ENCODE measurements at places on chromosomes 16 and 17.

DNA sequence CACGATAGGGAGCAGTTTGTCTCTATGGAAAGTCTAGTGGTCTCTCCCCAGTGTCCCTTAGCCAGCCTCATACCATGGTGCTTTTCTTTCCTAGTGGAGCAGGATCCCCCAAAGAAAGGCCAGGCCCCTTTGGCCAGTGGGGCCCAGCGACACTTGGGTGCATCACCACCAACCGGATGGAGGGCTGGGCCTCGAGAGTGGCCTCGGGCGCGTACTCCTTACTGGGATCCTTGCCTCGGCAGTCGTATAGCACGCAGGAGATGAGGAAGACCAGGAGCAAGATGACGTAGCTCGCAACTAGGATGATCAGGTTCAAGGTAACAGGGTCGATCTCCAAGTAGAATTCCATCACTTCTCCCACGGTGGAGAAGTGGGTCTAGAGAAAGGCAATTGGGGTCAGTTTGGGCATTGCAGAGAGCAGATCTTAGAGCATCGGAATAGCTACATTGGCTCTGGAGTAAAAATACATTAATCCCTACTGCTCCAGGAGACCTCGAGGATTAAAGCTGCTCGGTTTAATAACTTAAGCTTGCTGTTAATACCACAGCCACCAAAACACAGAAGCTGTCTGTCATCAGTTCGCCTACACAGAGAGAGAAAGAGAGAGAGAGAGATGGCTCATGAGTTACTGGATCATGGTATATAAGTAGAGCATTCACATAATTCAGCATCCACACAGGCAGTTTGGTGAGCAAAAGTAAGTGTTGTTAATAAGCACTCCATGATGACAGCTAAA lies at the start of gene SMIM36:
Gene SMIM36 (minus strand): TSS at position 467 of the 736 bp plus-strand sequence.
- no peak for DNase-seq

- peak; percentile 75 for DNase-seq
Observed at GRCh38 chr16:79163691-79164387, 436.7 kb downstream of the MAF start.

GRCh38 chr16:47043200-47043599 lies 69.7 kb upstream of the DNAJA2 start:
- DNase-seq = no peak

GRCh38 chr16:81524382-81524781 lies 79.8 kb downstream of the CMIP start:
- DNase-seq = no peak

DNA sequence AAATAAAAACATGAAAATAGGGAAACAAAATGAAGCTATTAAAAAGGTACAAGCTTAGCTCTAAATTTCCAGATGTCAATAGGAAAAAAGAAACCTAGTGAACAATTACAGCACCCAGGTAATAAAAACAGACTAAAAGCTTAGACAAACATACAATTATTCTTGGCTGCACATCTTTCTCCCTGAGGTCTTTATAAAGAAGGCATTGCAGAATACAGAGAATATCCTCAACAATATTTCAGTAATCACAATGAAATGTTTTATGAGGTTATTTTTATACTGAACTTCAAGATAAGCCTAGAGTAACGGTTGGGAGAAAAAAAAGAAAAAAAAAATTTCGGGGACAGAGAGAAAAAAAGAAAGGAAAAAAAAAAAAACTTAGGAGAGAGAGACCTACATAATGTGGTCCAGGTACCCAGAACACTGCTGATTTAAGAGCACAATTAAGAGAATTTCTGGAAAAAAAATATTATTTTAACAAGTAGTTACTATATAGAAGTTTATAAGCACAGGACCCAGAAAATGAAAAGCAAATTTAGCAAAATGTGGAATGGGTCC lies 26.5 kb downstream of the KANSL1 start:
- no peak for DNase-seq

DNA sequence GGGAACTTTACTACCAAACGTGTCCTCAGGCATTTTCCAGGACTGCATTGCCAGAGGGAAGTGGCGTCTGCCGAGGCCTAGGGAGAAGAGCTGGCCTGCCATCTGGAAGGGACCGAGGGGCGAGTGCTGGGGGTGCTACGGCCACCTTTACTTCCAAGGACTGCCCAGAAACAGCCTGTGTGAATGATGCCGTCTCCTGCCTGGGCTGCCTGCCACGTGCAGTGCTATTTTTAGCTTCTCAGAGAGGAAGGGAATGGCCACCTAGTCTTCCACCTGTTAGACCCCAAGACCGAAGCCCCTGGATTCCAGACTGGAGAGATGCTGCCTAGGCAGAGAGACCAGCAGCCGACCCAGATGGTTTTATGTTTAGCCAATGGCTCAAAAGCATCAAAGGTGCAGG lies 57.2 kb downstream of the VAC14 start:
- DNase-seq = no peak

DNA sequence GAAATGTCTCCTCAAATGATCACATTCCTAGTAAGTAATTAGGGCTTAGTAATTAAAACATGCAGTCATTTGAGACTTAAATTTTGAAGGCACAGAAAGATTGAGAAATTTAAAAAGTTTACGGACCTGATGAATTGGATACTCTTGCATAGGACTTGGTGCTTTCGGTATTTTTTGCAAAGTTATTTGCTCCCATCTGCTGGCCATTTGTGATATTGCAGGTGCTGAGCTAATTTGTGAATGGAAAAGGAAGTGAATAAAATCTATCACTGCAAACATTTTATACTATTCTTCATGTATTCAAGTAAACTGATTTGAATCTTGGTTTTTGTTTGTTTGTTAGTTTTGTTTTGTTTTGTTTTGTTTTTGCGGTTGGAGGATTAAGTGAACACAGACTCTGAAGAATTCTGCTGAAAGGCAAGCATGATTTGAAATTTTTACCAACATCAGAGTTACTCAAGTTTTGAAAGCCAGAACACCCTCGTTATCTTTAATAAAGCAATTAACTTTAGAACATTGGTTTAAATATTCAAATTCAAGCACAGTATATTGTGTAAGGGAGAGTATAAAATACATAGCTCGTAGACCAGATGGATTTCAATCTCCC lies 689.5 kb upstream of the RBFOX1 start:
- DNase-seq = peak; percentile 78
